Fibroblast of skin of left biceps (primary cell): ENCODE measurements at places on chromosomes 1 and 21.
A peak's percentile ranks its signal among the peaks of the same experiment; 100 is the strongest.

DNA sequence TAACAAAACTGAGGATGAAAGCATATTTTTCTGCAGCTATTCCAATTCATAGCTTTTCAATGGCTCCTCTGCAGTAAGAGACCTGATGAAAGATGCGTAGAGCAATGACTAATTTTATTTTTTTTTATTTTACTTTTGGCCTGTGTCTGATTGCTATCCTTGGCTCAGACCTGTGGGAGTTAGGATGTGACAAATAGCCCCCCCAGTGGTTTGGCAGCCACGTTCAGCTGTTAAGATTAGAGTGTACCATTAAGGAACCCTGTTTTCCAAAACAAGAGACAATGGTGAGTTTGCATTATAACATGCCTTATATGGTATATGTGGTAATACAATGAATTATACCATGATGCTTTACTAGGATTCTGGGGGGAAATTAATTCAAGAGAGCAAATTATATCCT lies 264.7 kb downstream of the CACNA1E start:
- no peak for DNase-seq

GRCh38 chr1:37814252-37814651 lies 6.2 kb upstream of the YRDC start:
- no peak for DNase-seq

- DNase-seq = no peak
Measured at GRCh38 chr1:3501856-3502640, 47.6 kb downstream of the ARHGEF16 start.

DNA sequence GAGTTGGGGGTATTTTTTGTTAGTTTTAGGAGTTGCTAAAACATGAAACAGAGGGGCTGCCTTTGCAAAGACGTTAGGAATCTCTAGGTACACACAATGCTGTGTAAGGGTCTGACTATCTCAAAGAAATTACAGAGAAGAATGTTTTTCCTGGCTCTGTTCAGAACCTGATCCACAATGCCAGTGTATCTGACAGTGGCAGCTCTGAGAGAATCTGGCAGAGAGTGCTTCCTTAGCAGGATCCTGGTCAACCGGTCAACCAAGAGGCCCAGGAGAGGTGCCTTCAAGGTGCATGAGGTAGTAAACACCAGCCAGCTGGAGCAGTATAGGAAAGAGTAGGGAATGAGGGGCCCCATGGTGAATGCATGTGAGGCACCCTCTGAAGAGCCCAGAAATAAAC lies 40.9 kb upstream of the RGS1 start:
- DNase-seq = no peak

DNA sequence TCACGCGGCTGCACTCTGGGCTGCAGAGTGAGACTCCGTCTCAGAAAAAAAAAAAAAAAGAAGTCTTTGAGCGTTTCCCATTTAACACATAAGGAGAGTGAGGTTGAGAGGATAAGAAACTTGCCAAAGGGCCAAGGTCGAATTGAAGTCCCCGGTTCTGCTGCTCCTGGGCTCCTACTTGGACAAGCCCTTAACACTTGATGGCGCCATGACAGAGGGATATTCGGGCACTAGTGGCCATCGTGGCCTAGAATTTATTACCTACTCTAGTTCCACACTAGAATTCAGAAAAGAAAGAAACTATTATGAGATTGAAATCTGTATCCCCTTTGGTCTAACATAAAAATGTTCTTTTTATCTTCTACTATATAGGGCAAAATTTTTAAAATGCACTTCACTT lies 65.7 kb upstream of the NEK2 start:
- DNase-seq = no peak

- DNase-seq = peak; percentile 30
Measured at GRCh38 chr1:19676438-19676922, 11.8 kb downstream of the HTR6 start.

DNA sequence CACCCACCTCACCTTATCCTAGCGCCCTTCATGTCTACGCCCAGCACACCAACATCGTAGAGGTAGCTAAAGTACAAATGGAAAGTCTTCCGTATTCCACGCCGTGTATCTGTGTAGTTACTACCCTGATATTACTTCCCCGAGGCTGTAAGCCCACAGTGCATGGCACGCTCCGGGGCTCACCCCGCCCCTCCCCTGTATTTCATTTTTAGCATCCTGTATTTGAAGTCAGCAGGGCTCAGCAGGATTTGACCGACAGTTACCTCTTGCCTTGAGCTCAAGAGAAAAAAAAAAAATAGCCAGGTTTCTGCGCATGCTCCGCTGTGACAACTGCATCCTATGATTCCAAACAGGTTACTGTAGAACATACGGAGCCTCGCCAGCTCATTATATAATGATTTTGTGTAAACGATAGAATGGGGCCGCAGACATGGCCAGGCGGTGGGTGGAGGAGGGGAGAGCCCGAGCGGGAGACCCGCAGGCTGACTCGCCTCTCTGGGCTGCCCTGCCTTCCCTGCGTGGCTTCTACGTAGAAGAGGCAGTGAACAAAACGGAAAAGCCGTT lies 1.3 kb downstream of the ABCG1 start:
- no peak for DNase-seq

GRCh38 chr1:109112056-109112651 lies 1.8 kb upstream of the ELAPOR1 start:
- no peak for DNase-seq

GRCh38 chr1:1356796-1357401 lies 1.5 kb downstream of the MXRA8 start:
- DNase-seq = no peak

GRCh38 chr1:21200767-21201166 lies 24.1 kb upstream of the EIF4G3 start:
- DNase-seq = no peak

DNA sequence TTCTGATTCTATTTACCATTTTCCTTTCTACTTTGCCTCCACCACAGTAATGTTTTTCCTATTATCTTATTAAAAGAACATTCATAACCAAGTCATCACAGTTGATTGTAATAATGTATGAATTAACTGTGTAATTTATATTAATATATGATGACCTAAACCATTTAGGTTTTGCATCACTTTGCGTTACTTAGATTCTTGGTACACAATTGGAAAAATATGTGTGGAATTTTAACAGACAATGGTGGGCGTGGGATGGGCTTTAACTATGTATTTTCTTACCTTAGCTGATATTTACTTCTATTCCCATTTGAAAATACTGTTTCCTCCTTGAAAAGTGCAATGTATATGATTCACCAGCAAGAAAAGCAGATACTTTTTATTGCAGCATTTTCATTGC lies 3.6 kb downstream of the KRTAP21-3 start:
- DNase-seq = no peak

GRCh38 chr21:43771199-43771675 lies 4.9 kb downstream of the CSTB start:
- no peak for DNase-seq

- DNase-seq = peak; percentile 47
Measured at GRCh38 chr1:59477286-59477685, 180.4 kb downstream of the FGGY start.

DNA sequence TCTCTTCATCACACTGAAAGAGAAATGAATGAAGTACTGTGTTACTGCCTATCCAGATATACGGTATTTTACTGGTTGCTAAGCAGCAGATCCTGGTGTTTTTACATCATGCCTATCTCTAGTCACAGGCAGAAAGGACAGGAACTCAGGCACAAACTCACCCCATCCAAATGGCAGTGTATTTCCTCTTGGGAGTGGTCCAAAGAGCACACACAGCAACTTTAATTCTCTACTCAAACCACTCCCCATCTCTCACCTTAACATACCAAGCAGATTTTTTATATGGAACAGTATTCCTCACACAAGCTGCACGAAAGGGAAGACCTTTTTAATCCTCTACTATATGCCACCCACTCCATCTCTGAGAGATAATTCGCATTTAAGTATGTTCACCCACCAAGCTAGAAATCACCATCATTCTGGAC lies 27.3 kb downstream of the EIF4G3 start:
- no peak for DNase-seq

GRCh38 chr1:201533836-201534235 lies 5.1 kb upstream of the NAV1 start:
- DNase-seq = no peak

GRCh38 chr1:243416495-243416894 lies 160.7 kb downstream of the SDCCAG8 start:
- no peak for DNase-seq

GRCh38 chr1:85555867-85556573 lies 24.5 kb upstream of the CCN1 start:
- no peak for DNase-seq

DNA sequence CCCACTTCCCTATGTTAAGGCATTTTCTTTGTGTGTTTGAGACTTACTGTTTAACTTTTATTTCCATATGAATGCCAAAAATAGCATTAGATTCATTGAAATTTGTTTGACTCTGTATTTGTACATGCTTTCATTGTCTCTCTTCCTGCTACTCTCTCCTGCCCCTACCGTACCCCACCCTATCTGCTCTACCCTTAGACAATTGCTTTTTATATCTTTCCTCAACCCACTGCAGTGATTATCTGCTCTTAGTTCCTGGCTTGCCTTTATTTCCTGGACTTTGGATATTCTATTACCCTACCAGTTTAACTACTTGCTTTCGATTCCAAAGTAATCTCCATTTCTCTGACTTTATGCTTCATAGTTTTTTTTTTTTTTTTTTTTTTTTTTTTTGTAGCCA lies 10.5 kb downstream of the RAVER2 start:
- no peak for DNase-seq

- DNase-seq = peak; percentile 38
Measured at GRCh38 chr1:36351227-36351977, 28.0 kb upstream of the EVA1B start.

GRCh38 chr1:57506941-57507340 lies 83.1 kb upstream of the DAB1 start:
- DNase-seq = no peak

DNA sequence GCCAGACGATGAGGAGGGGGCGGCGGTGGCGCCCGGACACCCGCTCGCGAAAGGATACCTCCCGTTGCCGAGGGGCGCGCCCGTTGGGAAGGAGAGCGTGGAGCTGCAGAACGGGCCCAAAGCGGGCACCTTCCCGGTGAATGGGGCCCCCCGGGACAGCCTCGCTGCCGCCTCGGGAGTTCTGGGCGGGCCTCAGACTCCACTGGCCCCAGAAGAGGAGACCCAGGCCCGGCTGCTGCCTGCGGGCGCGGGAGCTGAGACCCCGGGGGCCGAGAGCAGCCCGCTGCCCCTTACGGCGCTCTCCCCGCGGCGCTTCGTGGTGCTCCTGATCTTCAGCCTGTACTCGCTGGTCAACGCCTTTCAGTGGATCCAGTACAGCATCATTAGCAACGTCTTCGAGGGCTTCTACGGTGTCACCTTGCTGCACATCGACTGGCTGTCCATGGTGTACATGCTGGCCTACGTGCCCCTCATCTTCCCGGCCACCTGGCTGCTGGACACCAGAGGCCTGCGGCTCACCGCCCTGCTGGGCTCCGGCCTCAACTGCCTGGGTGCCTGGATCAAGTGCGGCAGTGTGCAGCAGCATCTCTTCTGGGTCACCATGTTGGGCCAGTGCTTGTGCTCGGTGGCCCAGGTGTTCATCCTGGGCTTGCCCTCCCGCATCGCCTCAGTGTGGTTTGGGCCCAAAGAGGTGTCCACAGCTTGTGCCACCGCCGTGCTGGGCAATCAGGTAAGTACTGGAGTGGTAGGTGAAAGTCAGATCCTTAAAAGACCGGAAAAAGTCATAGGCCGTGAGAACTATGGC lies 588 bp downstream of the FLVCR1 start:
- no peak for DNase-seq

- DNase-seq = no peak
Measured at GRCh38 chr1:244060686-244061085, 9.6 kb downstream of the ZBTB18 start.

- no peak for DNase-seq
Measured at GRCh38 chr21:31879241-31879650, 6.4 kb downstream of the HUNK start.

- no peak for DNase-seq
Measured at GRCh38 chr21:37073417-37074196, 553 bp downstream of the TTC3 start.

GRCh38 chr1:178953538-178954324 lies 72.0 kb upstream of the FAM20B start:
- no peak for DNase-seq

DNA sequence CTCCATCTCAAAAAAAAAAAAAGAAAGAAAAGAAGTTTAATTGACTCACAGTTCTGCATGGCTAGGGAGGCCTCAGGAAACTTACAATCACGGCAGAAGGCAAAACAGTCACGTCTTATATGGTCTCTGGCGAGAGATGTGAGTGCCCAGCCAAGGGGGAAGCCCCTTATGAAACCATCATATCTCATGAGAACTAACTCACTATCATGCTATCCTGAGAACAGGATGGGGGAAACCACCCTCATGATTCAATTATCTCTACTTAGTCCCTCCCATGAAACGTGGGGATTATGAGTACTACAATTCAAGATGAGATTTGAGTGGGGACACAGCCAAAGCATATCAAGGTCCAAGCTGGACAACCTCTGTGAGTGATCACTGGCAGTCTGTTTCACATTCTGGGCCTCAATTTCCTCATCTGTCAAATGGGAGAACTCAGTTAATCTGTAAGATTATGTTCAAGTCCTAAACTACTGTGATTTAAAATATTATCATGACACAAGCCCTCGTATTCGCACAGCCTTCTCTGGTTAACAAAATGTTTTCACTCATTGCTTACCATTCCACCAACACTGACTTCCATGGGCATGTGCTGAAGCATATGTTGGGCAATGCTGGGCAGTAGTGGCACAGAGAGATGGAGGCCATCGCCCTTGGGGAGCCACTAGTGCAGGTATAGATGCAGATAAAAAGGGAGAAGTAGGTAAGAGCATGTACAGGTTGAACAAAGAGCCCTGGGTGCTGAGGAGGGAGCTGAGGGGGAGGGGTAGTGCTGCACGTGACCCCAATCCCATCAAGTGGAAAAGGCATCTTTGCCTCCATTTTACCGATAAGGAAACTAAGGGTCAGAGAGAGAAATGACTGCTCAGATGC lies 46.2 kb upstream of the SLC2A1 start:
- DNase-seq = no peak

DNA sequence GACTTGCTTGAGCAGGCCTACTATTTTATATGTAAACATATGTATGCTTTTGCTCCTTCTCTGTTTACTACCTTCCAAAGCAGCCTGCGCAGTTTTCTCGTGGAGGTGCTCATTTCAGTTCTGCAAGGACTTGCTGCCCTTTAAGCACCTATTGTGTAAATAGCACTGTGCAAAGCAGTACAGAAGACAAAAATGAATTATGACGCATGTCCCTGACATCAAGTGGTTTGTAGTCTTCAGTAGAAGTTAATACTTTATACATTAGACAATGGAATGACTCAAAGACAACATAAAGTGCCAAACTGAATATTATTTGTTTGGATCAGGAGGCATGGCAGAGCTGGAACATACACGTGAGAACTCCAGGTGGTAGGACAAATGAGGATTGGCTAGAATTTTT lies 611.7 kb downstream of the LMO4 start:
- DNase-seq = no peak

- DNase-seq = no peak
Measured at GRCh38 chr1:109610609-109611307, 8.7 kb downstream of the GNAT2 start.
